Fibroblast of skin of back (primary cell): ENCODE measurements at places on chromosomes 7 and 10.

DNA sequence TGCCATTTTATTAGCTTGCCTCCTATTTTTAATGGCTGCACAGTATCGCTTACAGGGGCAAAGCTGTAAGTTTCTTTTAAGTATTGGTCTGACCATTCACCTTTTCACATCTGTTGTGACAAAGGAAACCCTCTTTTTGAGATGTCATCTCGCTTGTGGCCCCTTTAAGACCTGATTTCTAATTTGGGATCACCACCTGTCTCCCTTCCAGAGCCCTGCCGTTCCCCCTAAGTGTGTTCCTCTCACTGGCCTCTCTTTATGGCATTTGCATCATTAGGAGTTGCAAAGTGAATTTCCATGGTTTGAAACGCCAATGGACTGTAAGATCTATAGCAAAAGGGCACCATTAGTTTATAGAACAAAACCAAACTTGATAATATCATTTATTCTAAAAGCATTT, 1.4 kb downstream of the EPDR1 start:
- no peak for DNase-seq

- no peak for DNase-seq
Measured at GRCh38 chr7:41779918-41780317, 77.0 kb upstream of the INHBA start.

- DNase-seq = peak; percentile 56
Measured at GRCh38 chr10:7525314-7526016, 114.6 kb upstream of the SFMBT2 start.

DNA sequence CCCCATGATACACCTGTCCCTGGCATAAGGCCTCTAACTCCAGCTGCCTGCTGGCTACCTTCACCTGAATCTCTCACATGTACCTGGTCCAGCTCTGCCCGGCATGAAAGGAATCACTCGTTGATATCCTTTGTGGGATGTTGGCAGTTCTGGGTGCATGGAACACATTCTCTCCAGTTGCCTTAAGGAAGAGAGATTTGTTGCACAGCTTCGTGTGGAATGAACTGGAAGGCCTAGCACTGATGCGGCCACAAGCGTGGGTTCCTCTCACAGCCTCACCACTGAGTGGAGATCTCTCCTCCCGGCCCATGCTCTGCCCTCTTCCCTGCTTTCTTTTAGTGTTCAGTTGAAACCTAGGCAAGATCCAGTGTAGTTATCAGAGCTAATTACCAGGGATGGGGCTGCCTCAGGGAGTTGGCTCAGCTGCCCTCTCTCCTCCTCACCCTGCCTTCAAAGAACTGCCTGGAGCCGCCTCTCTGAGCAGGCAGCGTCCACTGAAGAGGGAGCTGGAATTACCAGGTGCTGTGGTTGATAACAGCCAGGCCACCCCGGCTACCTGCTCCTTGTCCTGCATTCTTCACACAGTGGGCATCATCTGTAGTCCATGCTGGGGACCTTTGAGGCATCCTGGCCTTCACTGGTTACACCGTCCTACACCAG, 194.3 kb downstream of the CCDC3 start:
- DNase-seq = no peak

DNA sequence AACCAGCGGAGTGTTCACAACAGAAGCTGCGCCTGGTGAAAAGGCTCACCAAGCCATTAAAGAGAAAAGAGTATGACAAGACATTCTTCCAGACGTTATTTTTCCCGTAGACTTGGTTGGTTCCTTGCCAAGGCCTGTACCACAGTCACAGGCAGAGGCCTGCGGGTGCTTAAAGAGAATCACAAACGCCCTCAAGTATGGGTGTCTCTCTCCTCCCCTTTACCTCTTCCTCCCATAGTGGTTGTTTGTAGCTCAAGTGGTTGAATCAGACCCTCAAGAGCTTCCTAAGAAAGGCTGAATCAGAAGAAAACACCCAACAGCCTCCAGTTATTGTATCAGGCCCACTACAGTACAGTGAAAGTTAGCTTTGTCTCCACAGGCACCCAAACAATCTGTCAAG, 169.0 kb downstream of the CREB5 start:
- DNase-seq = no peak

- peak; percentile 85 for DNase-seq
Measured at GRCh38 chr10:43436291-43437140, at the start of gene ZNF487. Gene ZNF487, plus strand, starts transcription at chr10:43437111. Its CDS starts 38,703 bp downstream, at chr10:43475814.

DNA sequence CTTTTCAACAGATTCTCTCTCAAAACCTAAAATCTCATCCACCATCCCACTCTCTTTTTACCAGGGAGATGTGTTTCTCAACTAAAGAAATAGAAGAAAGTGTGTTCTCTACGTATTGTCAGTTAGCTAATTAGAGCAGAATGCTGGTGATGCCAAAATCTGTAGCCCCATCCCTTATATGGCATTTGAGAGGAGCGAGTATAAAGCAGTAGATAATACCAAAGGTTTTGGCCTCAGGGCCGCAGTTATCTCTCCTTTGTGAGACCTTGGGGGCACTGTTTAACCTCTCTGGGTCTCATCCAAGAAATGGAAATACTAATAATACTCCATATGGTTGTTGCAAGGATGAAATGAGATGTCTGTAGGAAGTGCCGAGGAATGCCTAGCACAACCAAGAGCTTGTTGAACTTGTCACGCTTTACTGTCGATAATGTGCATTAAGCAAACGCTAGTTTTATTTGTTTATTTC, 456 bp upstream of the DLD start:
- no peak for DNase-seq

DNA sequence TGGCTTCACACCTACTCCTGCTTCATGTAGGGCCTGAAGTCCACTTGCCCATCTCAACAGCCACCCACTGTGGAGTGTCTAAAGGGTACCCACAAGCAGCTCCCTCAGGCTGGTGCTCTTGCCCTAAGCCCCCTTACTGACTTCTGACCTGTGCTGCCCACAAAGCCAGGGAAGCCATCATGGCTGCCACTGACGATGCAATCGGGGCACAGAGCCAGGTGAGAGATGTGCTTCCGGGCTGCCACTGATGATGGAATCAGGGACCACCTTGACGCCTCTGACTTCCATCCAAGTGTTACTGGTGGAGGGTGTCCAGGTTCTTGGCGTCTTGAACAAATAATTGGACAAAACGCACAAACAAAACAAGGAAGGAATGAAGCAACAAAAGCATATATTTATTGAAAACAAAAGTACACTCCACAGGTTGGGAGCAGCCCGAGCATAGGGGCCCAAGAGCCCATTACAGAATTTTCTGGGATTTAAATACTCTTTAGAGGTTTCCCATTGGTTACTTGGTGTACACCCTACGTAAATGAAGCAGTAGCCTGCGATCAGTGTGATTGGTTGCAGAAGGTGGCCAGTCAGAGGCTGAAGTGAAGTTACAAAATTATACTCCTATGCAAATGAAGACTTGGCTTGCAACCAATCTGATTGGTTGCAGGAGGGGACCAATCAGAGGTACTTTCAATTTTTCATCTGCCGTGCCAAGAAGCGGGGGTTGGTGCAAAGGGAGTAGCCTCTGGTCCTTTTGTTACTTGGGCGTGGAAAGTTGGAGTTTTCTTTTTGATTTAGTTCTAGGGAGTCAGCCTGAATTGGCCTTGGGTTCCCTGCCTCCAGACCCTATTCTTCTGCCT, 4.5 kb downstream of the CPA2 start:
- DNase-seq = no peak

DNA sequence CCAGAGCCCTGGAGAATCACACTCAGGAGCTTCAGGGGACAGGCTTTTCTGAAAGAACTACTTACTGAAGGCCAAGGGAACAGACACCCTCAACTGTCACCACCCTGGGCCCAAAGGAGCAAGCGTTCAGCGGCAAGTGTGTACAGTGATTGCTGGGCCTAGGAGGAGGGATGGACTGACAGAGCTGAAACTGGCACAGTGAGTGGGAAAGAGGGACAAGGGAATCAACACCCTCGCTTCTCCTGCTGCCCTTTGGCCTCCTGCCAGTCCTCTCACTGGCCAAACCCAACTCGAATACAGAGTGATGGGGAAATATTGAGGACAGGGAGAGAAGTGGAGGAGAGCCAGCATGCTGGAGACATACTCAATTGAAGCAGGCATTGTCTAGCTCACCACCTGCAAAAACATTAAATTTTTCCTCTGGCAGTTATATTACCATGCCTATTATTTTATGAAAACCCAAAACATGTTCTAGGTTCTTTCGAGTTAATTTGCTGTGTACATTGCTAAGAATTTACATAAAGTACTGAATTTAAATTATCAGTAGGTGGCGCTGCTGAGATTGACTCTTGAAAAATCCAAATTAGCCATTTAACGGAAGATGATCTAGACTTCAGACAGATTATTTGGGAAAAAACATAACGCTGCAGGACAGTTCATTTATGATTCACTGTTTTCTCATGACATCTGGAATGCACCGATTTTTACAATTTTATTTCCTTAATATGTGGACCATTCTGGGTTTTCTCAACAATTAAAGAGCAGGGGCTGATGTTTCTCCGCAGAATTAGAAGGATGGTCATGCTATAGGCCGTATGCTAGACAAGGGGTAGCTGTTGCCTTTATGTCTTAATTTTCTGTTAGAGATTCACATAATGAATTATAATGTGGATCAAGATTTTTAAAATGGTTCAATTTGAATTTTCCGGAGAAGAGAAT, 14.7 kb upstream of the TMEM236 start:
- peak; percentile 47 for DNase-seq

GRCh38 chr10:117640406-117640805, 97.9 kb downstream of the EMX2 start:
- no peak for DNase-seq

GRCh38 chr10:14757394-14757793, 17.3 kb downstream of the FAM107B start:
- DNase-seq = no peak

GRCh38 chr7:138945821-138946220, 35.4 kb downstream of the KIAA1549 start:
- DNase-seq = no peak

GRCh38 chr10:126919426-126919825, 14.2 kb downstream of the DOCK1 start:
- no peak for DNase-seq

GRCh38 chr7:142811154-142811737, 40.5 kb downstream of the PRSS2 start:
- peak; percentile 66 for DNase-seq

- DNase-seq = no peak
Measured at GRCh38 chr10:111187096-111187495, 110.3 kb downstream of the ADRA2A start.

GRCh38 chr7:90402785-90403173, 482 bp upstream of the CLDN12 start:
- DNase-seq = no peak

DNA sequence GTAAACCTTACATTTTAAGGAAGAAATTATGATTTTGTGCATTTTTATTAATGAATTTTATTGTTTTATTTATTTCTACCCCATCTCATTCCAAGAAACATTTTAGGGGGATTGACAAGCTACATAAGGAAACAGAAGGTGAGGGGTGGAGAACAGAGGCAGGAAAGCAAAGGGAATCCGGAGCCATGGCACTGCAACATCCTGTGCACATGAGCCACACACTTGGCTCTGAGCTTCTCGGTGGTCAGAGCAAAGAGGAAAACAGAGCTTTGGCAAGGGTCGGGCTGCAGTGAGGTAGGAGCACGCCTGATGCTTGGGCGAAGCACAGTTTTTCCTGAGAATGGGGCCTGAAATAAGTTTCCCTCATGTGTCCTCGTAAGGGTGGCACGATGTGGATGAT, 68.9 kb downstream of the COL13A1 start:
- no peak for DNase-seq

GRCh38 chr10:33986515-33986914, 652.0 kb upstream of the NRP1 start:
- no peak for DNase-seq

- DNase-seq = no peak
Measured at GRCh38 chr7:26658389-26659084, 205.9 kb downstream of the SKAP2 start.

- no peak for DNase-seq
Measured at GRCh38 chr7:13692548-13692947, 296.9 kb downstream of the ETV1 start.

GRCh38 chr7:97075928-97076327, 41.6 kb upstream of the SDHAF3 start:
- DNase-seq = no peak

DNA sequence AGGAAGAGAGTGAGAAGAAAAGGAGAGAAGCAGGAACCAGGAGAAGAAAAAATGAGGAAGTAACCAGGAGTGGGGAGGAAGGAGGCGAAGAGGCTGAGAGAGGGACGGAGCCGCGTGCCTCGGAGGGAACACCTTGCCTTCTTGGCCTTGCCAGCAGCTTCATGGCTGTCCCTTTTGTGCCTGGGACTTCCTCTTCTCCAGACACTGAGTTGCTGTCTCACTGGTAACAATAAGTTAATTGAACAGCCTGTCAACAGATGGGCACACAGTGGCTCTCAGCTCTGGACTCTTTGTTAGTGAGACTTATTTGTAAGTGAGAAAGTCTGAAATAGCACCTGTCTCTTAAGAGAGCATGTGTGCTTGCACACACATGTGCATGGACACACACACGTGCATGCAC, 83.2 kb downstream of the GATA3 start:
- no peak for DNase-seq
